IPS DF 6.9 (cell line): ENCODE measurements at places on chromosomes 6 and 20.

DNA sequence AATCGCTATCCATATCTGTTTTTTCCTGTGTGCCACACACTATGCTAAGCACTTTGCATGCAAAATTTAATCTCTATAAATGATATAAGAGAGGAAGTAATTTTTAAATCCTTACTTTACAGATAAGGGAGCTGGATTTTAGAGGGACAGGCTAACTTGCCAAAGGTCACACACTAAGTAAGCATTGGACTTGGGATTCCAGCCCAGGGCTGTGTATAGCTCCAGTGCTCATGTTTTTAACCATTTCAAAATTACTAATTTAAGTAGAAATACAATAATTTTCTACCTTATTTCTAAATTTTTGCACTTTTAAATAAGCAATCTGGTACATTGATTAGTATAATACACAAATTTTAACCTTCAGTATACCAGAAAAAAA lies 144.6 kb downstream of the UST start:
- no peak overlapping the region for H3K4me3 ChIP-seq
- no peaks in the 10 kb centered on the region for H3K27me3 ChIP-seq
- no peaks in the 10 kb centered on the region for H3K36me3 ChIP-seq
- no peaks in the 10 kb centered on the region; the same call in 1 of the 2 replicates for H3K4me1 ChIP-seq
- no peak for DNase-seq

DNA sequence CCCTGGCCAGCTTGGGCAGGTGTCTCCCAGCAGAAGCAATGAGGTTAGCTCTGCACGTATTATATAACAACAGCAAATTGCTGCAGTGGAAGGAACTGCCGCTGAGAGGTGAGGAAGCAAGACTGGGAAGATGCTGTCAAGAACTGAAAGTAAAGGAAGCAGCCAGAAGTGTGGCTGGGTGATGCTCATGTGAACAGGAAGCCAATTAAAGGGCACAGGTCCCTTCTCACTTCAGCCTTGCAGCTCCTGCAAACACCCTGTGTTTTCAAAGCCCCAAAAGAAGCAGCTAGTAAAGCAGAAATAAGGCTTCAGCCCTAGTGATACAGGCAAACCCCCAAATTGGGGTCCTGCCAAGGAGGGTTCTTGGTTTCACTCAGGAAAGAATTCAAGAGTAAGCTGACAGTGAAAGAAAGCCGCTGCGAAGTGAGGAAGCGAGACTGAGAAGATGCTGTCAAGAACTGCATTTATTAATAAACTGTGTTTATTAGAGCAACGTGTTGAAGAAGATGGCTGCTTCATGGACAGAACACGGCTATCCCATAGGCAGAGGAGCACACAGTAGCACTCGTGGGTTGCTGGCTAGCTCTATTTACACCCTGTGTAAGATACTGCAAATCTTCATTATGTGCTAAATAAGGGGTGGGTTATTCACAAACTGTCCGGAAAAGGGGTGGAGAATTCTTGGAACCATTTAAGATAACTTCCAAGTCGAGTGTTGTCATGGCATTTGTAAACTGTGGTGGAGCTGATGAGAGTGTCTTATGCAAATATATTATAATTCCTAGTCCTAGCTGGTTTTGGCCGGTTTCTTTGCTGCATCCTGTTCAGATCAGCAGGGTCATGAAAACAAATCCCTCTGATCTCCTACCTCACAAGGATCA lies 152.2 kb downstream of the LINC00237 start:
- DNase-seq, result no peak
- H3K27ac ChIP-seq, result no peak overlapping the region
- H3K4me3 ChIP-seq, result no peak overlapping the region
- H3K36me3 ChIP-seq, result no peaks in the 10 kb centered on the region
- H3K27me3 ChIP-seq, result no peaks in the 10 kb centered on the region
- no peaks in the 10 kb centered on the region for H3K4me1 ChIP-seq

- DNase-seq, result no peak
- no peaks in the 10 kb centered on the region for H3K4me1 ChIP-seq
- H3K27me3 ChIP-seq, result no peaks in the 10 kb centered on the region
- no peak overlapping the region for H3K4me3 ChIP-seq
- H3K27ac ChIP-seq, result no peak overlapping the region
These were observed 52.0 kb downstream of the ITCH start for GRCh38 chr20:34415079-34415478.

GRCh38 chr6:47690791-47691190 lies 7.6 kb upstream of the ADGRF4 start:
- no peak overlapping the region for H3K27ac ChIP-seq

DNA sequence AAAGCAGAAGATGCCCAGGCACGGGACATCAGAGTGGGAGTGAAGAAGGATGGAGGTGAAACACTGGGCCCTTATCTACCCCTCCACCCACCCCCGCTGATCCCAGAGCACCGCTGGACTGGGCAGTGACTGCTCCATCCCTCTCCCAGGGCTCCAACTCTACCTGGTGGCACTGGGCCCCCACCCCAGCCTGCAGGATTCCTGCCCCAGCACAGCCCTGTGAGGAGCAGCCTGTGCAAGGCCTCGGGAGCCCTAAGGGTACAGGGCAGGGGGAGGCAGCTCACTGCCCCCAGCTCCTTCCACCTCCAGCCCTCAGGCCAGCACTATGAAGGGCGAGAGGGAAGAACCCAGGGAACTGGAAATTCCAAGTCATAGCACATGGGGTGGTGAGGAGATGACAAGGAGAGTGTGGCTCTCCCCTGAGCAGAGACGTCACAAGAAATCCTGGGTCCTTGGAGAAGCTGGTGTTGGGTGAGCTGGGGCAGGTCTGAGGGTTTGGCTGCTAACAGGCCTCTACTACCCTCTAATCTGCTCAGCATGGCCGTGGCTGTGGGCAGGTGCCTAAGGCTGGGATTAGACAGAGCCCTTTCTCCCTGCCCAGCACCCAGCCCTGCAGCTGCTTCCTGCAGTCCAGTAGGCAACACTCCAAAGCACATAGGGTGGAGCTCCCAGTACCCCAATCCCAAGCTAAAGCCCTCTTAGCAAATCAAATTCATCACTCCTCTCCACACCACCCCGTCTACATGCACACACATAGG lies 3.5 kb downstream of the CST3 start:
- H3K4me3 ChIP-seq, result no peak overlapping the region
- no peak overlapping the region for H3K27ac ChIP-seq
- peaks cover 5% of the 10 kb centered on the region; the same call in 1 of the 2 replicates for H3K4me1 ChIP-seq
- H3K27me3 ChIP-seq, result no peaks in the 10 kb centered on the region
- DNase-seq, result no peak

DNA sequence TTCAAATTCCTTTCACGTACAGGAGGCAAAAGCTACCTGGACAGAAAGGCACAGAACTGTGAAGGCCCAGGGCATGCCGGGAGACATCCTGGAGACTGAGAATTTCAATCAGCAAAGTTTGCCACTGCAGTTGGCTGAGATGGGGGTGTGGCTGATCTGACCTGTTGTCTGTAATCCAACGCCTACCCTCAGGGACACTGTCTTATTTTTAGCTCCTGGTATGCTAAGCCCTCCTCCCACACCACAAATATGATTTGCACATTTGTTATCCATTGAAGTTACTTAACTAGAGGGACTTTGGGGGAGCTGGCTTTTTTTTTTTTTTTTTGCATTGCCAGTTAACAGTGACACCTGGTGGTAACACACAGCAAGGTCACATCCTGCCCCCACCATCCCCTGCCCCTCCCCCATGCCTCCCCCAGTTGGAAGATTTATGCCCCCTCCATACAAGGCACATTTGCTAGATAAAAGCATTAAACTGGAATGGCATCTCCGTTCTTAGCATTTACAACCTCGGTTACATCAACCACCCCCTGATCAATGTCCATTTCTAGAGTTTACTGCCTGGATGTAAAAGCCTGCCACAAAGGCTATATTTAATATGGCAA lies 40.4 kb downstream of the TTI1 start:
- H3K4me1 ChIP-seq, result no peaks in the 10 kb centered on the region; the same call in 1 of the 2 replicates
- peaks cover 23% of the 10 kb centered on the region for H3K36me3 ChIP-seq
- H3K4me3 ChIP-seq, result no peak overlapping the region
- H3K27me3 ChIP-seq, result no peaks in the 10 kb centered on the region

DNA sequence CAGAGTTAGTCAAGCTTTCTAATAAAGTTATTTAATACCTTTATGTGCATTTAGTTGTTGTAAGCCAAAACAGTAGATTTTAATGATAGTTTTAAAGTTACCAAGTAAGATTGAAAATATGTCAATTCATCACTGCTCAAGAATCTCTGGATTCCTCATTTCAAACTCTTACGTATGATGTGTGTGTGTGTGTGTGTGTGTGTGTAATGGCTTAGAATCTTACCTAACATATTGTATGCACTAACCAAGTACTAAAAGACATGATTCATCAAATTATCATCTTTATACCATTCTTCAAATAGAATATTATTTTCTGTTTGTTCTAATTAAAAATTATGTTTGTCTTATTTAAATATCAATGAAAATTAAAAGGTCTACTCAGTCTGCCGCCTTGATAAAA lies 41.5 kb upstream of the ZNF337 start:
- no peaks in the 10 kb centered on the region for H3K36me3 ChIP-seq
- no peaks in the 10 kb centered on the region for H3K4me1 ChIP-seq
- no peak overlapping the region for H3K4me3 ChIP-seq
- H3K27me3 ChIP-seq, result no peaks in the 10 kb centered on the region
- no peak for DNase-seq

GRCh38 chr6:137646484-137646883 lies 152.3 kb upstream of the OLIG3 start:
- no peak overlapping the region for H3K4me3 ChIP-seq
- H3K27ac ChIP-seq, result no peak overlapping the region
- no peaks in the 10 kb centered on the region for H3K36me3 ChIP-seq
- no peaks in the 10 kb centered on the region for H3K27me3 ChIP-seq
- no peak for DNase-seq

- H3K36me3 ChIP-seq, result no peaks in the 10 kb centered on the region
- H3K4me1 ChIP-seq, result peaks cover 4% of the 10 kb centered on the region; the same call in 1 of the 2 replicates
- no peak for DNase-seq
- H3K27ac ChIP-seq, result no peak overlapping the region
These were observed 32.1 kb upstream of the ID4 start for GRCh38 chr6:19805129-19805481.

DNA sequence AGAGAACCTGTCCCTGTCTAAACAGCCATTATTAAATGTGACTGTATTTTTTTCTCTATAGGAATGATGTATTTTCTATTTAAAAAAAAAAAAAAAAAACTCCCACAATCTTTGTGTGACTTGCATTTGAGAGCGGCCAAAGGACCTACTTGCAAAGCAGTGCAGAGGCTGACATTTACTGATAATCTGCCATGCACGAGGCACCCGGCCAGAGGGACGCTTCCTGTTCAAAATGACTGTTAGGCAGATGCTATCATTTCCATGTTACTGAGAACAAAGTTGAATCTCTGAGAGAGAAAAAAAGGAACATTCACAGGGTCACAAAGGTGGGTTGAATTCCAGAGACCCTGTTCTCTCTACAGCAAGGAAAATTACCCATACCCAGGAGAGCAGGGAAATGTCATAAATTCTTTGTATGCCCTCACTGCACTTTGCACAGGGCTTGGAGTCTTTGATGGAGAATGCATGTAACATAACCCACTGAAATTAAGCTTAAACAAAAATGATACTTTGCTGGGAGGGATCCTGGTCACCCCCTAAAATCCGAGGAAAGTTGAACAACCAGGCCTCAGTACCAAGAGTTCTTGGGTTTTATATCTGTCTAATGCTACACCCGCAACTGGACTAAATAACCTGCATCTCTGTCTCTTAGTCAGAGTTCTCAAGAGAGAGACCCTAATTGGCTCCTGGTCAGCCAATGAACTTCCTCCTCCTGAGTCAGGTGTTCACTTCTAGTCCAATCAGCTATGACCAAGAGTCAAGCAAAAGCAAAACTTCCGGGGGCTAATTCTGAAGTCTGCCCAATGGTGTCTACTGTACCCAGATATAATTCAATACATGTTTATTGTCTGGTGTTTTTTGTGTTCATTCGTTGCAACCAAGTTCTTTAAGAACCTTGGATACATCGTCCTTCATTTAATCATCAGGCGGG lies 61.2 kb downstream of the GCLC start:
- H3K36me3 ChIP-seq, result no peaks in the 10 kb centered on the region
- DNase-seq, result no peak
- H3K4me1 ChIP-seq, result no peaks in the 10 kb centered on the region
- no peaks in the 10 kb centered on the region for H3K27me3 ChIP-seq

DNA sequence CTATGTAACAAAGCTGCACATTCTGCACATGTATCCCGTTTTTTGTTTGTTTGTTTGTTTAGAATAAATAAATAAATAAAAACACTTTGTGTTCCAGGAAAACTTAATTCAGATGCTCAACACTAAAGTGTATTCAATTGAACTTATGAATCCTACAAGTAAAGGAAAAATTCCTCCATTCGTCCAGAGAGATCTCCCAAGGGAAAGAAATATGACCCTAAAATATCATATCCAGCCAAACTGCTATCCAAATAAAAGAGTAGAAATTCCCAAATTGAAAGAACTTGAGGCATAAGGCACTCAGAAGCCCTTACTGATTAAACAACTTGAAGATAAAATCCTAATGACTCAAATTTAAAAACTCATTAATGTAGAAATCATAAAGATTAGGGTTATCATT lies 90.4 kb downstream of the MOXD1 start:
- H3K4me3 ChIP-seq, result no peak overlapping the region
- H3K36me3 ChIP-seq, result no peaks in the 10 kb centered on the region
- no peak for DNase-seq
- no peaks in the 10 kb centered on the region for H3K4me1 ChIP-seq
- H3K27ac ChIP-seq, result no peak overlapping the region
- H3K27me3 ChIP-seq, result no peaks in the 10 kb centered on the region

DNA sequence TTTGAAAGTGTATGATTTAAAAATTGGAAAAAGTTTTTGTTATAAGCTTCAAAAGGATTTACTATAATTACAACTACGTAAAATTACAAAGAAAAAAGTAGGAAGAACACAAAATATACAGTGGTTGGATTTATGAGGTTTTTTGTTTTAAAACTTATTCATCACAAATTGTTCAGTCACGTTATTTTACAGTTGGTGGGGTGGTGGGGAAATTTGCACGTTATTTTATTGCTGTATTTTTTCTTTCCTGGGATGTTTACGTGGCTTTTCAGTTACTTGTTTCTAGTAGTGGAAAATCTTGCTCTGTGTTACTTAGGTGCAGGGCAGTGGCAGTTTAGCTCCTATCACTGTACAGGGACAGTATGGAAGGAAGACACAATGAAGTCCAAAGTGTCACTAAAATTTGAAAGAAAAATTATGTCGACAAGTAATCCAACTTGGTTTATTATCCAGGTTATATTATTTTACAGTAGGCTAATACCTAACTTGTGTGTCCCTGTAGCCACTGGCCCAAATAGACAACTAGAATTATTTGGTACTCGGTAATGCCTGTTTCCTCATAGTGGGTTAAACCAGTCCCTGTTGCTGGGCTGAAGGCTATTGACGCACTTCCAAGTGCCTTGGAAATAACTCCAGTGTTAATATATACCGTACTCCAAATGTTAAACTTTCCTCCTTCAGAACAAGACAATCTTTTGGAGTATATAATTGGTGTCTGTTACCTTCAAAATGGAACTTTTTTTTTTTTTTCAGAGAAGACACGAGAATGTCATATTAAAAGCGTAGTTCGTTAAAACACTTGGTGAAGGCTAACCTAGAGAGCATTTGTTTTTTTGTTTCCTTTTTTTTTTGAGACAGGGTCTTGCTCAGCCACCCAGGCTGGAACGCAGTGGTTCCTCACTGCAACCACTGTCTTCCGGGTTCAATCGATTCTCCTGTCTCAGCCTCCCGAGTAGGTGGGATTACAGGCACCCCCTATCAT lies 4.6 kb downstream of the JARID2 start:
- H3K27ac ChIP-seq, result no peak overlapping the region
- H3K4me3 ChIP-seq, result no peak overlapping the region
- H3K27me3 ChIP-seq, result no peaks in the 10 kb centered on the region

- H3K4me3 ChIP-seq, result no peak overlapping the region
- no peaks in the 10 kb centered on the region for H3K36me3 ChIP-seq
- no peak overlapping the region for H3K27ac ChIP-seq
- DNase-seq, result no peak
These were observed 26.5 kb downstream of the BCL2L1 start for GRCh38 chr20:31695849-31696804.
